Stimulated activated CD8-positive, alpha-beta memory T cell treated with anti-CD3 and anti-CD28 coated beads, Interleukin-4, amount 100 ng/mL, for 4 hours (primary cell): ENCODE measurements at places on chromosomes 1 and 21.

- no peak for DNase-seq
These were observed 35.6 kb downstream of the CAMSAP2 start for GRCh38 chr1:200774311-200774710.

DNA sequence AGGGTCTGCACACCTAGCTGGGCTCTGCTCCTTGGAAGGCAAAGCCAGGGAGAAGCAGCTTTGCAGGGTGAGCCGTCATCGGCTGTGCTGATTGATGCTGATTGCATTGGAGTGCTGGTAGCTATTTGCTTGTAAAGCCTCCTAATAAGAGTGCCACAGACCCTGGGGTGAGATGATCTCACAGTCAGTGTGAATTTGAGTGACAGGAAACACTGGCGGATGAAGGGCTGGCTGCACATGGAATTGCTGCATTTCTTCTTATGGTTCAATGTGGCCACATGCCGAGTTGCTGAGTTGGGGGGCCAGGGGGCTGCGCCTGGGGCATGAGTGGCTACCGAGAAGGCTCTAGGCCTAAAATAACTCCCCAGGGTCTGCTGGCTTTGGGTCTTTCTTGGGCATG lies 138.2 kb upstream of the CACNA1E start:
- DNase-seq, result no peak

DNA sequence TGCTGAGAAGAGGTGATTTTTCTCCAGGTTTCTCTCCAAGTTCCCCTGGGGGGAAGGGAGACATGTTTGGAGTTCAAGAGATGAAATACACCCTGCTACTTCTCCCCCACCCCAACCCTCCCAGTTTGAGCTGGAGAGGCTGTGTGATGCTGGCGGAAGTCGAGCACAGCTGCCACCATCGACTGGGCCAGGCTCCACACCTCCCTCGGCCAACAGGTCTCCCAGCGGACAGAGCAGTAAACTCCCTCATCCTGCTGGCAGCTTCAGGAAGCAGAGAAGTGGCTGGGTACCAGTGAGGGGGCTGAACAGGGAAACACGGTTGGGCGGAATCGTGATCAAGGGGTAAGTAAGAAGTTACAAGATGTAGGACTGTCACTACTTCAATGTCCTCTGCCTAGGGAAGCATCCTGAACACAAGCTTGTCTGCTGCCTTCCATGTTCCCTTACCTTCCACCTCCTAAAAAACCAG lies 6.6 kb upstream of the NHLH1 start:
- DNase-seq, result no peak

- DNase-seq, result no peak
These were observed 39.4 kb downstream of the PIK3C2B start for GRCh38 chr1:204455063-204455830.

GRCh38 chr1:53640701-53641075 lies 98.3 kb downstream of the GLIS1 start:
- no peak for DNase-seq

DNA sequence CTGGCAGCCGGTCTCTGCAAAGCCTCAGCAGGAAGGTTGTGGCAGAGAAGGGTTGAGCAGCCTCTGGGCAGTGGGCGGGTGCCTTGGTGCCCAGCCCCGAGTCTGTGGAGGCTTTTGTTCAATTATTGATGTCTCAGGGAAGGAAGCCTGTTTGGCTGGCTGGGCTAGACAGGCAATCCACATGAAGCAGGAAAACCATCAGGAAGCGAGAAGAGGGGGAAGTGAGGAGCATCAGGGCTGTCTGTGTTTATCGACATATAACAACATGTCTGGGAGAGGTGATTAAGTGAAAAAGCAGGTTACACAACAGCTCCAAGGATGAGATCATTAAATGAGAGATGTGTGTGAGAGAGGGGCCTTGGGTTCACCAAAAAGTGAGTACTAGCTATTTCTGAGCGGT lies 105.4 kb downstream of the UBE2U start:
- no peak for DNase-seq

DNA sequence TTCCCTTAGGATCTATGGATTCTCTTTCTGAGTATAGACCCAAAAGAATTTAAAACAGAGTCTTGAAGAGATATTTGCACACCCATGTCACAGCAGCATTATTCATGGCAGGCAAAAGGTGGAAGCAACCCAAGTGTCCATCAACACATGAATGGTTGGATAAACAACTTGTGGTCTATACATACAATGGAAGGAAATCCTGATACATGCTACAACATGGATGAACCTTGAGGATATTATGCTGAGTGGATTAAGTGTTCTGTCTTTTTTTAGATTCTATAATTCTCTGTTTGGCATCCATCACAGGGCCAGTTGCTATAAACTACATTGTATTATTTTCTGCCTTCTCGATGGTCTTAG lies 39.8 kb downstream of the PTPN14 start:
- no peak for DNase-seq

DNA sequence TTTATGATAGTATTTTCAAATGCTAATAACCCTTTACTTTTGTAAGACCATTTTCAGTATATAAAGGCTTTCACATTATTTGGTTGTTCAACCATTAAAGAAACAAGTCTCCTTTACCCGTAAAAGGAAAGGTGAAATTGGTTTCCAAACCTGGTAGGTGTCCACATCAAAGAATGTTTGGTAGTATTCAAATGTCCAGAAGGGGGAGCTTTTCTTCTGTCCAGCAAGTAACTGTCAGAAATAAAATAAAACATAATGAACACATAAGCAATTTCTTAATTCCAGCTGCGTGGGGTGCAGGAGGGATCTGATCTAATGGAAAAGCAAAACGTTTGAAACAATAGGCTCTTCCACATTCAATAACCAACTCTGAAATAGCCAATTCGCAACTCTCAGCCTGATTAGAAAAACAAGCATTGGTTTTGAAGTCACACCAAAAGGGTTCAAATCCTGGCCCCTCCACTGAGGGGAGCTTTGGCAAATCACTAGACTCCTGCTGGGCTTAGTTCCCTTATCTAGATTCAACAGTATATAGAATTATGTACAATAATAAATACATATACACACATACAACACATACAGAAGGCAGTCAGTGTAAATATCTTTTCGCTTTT lies 11.0 kb downstream of the YIPF1 start:
- DNase-seq, result no peak

GRCh38 chr1:246128494-246129069 lies 378.5 kb downstream of the SMYD3 start:
- DNase-seq, result no peak

GRCh38 chr21:35510957-35511695 lies 462.0 kb upstream of the RUNX1 start:
- no peak for DNase-seq

DNA sequence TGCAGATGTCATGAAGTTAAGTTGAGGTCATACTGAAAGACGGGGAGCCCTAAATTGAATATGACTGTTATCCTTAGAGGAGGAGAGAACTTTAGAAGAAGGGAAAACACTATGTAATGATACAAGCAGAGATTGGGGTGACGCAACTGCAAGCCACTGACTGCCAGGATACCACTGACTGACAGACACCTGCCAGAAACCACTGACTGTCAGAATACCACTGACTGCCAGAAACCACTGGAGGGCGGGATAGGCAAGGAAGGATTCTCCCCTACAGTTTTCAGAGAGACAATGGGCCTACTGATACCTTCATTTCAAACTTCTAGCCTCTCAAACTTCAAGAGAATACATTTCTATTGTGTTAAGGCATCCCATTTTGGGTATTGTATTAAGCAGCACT lies 388.7 kb downstream of the USH2A start:
- DNase-seq, result no peak

GRCh38 chr1:37482796-37483744 lies 8.7 kb downstream of the ZC3H12A start:
- DNase-seq, result no peak

DNA sequence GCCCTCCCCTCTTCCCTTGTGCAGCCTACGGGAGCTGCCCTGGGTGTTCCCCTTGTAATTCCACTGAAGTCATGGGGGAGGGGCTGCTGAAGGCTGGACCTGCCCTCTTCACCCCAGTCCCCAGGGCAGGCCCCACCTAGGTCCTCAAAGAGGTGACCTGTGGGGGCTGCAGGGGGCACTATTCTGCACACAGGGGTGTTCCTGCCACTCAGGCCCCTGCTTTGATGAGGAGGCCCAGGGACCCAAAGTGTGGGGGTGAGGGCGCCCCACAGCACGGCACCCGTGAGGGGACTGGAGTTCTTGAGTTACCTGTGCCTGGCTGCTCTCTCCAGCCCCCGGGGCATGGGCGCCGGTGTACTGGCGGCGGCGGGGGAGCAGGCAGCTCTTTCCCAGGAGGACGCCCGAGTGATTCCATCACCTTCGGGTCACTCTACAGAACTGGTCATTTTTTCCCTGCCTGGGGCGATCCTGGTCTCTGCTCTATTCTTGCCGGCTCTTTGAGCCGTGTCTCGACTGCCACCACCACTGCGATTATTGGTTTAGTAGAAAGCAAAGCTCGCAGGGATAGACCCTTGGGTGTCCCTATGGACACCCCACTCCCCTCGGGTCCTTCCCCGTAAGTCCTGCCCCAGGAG lies 6.9 kb upstream of the PRDM16 start:
- DNase-seq, result no peak
